T-cell (primary cell): ENCODE measurements at places on chromosomes 11 and 22.

DNA sequence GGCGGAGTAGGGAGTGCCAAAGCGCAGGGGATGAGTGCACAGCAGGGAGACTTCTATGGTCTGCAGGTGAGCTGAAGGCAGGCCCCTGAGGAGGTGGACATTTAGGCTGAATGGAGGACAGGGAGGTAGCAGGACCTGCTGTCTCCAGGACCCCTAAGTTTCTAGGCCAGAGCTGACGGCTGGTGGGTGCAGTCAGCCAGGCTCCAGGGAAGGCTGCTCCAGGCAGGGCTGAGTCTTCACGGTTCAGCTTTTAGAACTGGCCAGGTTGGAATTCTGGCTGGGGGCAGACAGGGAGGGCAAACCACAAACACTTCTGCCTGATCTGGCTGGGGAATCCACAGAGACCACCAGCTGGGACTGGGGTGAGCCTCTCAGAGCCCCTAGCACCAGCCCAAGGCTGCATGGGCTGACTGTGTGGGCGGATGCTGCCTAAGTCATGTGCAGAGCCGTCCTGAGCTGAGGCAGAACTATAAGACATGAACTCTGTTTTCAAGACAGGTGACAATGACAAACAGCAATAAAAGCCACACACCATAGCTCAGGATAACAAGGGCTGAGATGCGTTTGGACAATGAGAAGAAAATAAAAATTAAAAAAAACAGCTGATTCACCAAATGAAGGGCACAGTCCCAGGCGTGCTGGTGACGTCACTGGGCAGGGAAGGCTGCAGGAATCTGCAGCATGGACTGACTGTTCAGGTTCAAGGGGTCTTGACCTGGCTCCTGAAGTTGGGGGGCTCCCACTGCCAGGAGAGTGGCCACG is 10.4 kb upstream of the MALAT1 start:
- no peak for DNase-seq

DNA sequence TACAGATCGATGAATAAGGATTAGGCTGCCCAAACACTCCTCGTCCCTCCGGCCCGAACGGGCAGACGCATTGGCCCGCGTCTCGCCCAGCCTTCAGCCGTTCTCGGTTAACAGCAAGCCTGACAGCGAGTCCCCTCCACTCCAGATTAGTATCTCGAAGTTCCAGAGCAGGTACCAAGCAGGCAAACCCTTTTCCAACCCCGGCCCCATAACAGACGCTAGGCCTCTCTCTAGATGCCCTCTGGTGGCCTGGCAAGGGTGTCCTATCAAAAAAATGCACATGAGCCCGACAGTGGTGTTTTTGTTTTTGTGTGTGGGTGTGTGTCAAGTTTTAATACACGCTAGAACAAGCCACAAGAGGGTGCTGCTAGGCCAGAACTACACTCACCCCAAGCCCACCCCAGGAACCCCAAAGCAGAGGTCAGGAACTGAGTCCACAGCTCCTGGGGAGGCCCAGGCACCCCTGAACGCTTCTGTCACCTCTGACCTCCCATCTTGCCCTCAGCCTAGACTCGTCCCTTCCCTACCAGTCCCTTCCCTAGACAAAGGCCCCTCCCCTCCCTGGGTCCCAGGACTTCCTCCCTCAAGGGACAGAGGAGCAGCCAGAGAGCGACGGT is 658 bp upstream of the ARFGAP2 start:
- DNase-seq, result peak; percentile 73

GRCh38 chr11:11432621-11433319 is 79.7 kb upstream of the CSNK2A3 start:
- no peak for DNase-seq

- no peak for DNase-seq
Observed at GRCh38 chr22:42889304-42889703, 32.2 kb upstream of the ARFGAP3 start.

- DNase-seq, result no peak
Observed at GRCh38 chr11:64472593-64473455, 113.9 kb downstream of the RPS6KA4 start.

DNA sequence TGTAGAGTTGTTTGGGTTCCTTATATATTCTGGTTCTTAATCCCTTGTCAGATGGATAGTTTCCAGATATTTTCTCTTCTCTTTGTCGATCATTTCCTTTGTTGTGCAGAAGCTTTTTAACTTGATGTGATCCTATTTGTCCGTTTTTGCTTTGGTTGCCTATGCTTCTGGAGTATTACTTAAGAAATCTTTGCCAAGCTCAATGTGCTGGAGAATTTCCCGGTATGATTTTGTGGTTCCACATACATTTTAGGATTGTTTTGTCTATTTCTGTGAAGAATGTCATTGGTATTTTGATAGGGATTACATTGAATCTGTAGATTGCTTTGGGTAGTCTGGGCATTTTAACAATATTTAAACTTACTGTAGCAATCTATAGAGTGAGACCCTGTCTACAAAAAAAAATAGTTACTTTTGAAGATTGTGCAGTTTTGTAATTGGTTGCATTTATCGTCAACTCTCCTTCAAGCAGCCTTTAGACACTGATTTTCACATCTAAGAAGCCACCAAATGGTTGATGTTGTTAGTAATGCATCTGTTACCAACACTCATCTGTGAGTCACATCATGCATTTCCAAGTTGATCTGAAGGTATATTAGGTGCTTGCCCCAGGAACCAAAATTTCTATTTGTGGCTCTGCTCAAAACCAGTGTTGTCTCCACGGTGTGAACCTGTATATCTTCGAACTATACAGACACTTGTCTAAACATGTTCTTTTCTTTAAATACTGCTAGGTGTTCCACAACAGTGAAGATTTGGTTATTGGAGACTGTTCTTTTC is 21.4 kb downstream of the XRCC6 start:
- no peak for DNase-seq

GRCh38 chr11:72232260-72233055 is 7.9 kb downstream of the INPPL1 start:
- DNase-seq, result no peak

- DNase-seq, result no peak
Observed at GRCh38 chr11:27663326-27663725, 36.9 kb downstream of the BDNF start.

DNA sequence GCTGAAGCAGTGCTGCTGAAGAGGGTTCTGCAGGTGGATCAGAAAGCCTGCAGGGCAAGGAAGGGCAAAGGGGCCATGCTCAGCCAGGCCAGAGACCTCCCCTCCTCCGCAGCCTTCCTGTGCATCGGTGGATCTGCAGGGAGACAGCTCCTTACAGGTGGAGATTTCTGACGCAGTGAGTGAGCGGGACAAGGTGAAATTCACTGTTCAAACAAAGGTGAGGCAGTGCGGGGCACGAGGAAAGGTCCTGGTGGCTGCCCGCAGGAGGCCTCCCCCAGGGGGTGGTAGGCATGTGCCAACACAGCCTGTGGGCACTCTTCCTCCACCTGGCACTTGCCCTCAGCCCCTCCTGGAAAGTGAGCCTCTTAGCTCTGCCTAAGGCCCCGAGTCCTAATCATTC is 8.6 kb downstream of the CFL1 start:
- DNase-seq, result no peak

- DNase-seq, result no peak
Observed at GRCh38 chr11:73386016-73386415, 9.8 kb downstream of the RELT start.

GRCh38 chr11:29483831-29484230 is 533.0 kb downstream of the KCNA4 start:
- no peak for DNase-seq

DNA sequence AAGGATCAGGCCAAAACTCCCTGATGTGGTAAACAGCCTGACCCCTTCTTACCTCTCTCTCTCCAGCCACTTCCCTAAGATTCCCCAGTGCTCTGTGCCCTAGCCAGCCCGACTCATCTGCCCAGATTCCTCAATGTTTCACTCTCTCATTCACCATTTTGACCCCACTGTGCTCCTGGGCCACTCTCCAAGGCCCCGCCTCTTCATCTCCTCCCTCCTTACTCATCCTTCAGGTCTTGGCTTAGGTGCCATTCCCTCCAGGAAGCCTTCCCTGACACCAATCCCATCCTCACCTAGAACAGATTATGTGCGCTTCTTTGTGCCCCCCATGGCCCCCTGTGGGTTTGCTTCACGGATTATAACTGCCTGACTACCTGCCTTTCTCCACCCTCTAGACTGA is 13.2 kb downstream of the SLC43A3 start:
- no peak for DNase-seq

GRCh38 chr22:50204571-50204970 is 3.8 kb downstream of the SELENOO start:
- DNase-seq, result no peak

GRCh38 chr11:133697161-133697560 is 148.2 kb downstream of the SPATA19 start:
- DNase-seq, result no peak

DNA sequence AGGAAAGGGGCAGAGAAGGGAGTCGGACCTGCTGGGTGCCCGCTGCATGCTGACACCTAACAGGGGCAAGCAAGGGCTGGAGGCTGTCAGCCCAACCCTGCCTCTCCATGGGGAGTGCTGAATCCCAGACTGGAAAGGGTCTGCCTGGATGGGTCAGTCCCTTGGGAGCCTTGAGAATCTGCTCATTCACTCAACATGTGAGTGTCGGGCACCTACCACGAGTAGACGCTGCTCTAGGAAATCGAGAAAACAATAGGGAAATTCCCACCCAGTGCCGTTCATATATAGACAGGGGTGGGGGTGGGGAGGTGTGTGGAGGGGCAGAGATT is 4.4 kb upstream of the CTSD start:
- DNase-seq, result no peak

DNA sequence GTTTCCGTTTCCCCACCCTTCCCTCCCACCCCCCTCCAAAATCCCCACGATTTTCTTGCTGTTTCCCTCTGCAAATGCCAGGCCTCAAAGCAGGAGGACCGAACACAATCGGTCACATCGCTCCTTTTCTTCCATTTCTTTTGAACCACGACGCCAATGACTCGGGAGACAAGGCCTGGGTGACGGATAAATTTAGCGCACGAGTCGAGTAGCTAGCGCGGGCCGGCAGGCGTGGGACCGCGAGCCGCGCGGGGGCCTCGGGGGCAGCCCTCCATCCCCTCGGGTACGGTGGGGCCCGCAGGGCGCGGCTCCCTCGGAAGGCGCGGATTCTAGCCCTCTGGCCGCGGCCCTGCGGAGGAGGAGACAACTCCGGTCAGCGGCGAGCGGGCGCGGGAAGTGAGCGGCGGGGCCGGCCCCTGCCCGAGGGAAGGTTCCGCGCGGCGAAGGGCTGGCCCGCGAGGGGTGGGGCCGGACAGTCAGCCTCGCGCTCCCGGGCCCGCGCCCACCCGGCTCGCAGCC is 414 bp downstream of the JOSD1 start:
- DNase-seq, result no peak

DNA sequence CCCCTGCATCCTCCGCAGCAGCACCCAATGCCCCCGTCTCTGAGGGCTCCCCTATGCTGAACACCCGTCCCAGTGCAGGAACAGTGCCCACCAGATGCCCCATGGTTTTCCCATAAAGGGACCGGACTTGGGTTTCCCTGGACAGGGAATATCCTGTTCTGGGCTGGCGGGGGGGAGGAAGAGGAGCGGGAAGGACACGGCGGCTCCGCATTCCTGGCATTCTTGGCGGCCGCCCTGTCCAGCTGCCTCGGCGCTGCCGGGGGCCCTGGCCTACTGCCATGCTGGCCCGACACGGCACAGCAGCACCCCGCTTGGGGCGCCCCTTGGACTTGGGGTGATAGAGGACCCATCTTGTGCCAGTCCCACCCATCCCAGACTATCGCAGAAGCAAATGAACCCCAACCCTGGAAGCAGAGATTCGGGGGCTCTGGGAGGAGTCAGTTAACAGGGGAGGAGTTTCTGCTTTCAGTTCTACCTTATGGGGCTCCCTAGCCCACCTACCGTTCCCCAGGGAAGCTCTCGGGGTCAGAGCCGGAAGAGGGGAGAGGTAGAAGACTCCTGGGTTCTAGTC is 23.7 kb upstream of the CBX7 start:
- no peak for DNase-seq

DNA sequence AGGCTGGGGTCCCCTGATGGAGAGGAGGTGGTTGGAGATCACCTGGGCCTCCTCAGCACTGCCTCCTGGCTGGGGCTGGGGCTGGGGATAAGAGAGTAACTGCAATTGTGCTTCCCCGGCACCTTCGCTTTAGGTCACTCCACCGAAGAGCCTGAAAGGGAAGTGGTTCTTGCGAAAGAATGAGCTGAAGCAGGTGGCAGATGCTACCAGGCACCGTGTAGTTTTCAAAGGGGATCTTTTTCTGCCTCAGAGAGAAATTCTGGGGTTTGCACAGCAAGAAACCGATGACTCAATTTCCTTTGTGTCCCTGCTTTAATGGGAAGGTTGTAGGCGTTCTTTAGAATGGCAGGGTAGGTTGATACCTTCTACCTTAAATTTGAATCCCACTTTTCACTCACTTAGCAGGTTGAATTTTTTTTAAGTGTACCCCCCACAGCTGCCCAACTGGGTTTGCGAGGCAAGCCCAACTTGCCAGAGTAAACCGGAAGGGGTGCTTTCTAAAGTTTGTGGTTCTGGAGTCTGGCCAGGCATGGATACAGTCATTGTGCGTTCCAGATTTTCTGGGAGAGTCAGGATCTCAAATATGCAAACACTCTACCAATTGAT is 5.3 kb downstream of the CD44 start:
- DNase-seq, result peak; percentile 50

DNA sequence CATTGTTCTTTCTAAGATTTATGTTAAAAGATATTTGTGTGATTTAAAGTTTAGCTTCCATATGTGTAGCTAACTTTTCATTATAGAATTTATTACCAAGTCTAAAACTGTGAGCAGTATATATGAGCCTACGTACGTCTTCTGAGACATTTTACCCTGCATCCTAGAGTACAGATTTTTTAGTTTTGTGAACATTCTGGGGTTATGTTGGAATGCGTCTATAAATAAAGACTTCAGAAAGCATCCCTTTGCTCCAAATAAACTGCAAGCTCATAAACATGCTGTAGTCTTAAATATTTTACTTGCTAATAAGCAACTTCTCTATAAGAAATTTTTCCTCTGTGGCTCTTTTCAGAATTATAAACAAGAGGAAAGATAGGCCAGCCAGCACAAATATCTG is 236.5 kb downstream of the DDX10 start:
- no peak for DNase-seq

DNA sequence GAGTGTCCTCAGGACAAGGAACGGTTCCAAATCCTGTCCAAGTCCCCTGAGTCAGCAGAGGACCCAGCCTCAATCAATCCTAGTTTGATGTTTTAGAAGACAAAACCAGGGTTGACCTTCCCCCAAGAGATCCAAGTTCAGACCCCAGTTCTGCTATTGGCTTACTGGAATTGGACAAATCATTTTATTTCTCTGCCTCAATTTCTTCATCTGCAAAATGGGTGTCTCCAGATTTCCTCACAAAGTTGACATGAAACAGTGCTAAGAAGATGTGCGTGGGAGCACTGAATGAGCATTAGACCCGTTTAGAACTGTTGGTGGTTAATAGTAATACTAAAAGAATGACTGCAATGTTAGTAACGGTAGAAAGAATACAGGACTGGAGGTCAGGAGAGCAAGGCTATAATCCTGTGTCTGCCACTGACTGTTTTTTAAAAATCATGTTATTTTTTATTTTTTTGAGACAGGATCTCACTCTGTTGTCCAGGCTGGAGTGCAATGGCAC is 32.8 kb upstream of the SCUBE1 start:
- DNase-seq, result no peak

GRCh38 chr11:69978841-69979614 is 99.1 kb upstream of the ANO1 start:
- no peak for DNase-seq

- no peak for DNase-seq
Observed at GRCh38 chr11:78801161-78801884, 226.7 kb upstream of the NARS2 start.

- DNase-seq, result no peak
Observed at GRCh38 chr11:58776891-58777710, 45.4 kb upstream of the GLYAT start.

GRCh38 chr11:45083544-45084087 is 62.8 kb upstream of the PRDM11 start:
- DNase-seq, result no peak
